H1 (cell line): ENCODE measurements at places on chromosomes 1 and 21. TPM values are rescaled to one million over a fixed set of nuclear protein-coding genes. Genes with fewer than 3 reads are reported as not detected.

COA7 gene
- total RNA-seq = 61.8 and 62.6 TPM in 2 replicates

GRCh38 chr1:116940814-116941599, 31.3 kb downstream of the PTGFRN start:
- H3K27me3 ChIP-seq = no peaks in the 10 kb centered on the region
- no peak for DNase-seq
- no peak overlapping the region for H3K4me3 ChIP-seq
- no peak overlapping the region for H3K27ac ChIP-seq

SH3D21 gene
- total RNA-seq = 8.6 and 9.8 TPM in 2 replicates

DNA sequence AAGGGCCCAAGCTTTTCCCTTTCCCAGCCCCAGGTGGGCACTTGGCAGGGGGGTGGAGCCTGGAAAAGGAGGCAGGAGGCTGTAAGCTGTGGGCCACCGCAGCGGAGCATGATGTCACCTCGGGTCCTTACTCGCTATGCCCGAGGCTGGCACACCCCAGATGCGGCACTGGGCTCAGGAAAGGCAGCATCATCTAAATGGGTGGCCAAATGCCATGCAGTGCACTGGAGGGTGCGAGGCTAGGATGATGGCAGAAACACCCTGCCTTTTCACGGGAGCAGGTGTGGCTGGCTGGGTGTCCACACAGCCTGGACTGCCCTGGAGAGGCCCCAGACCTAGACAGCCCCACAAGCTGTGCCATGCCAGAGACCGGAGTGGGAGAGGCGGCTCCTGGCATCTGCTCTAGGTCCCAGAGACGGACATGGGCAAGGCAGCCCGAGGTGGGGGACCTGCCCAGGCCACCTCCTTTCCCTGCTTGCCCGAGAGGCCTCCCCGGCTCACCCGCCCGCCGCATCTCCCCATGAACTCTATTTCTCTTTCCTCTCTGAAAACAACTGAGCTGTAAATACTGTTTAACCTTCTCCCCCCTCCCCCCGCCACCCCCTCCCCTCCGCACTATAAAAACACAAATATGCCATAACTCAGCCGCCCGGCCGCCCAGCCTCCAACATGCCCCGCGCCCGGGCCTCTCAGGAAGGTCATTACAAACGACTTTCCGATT, 124.7 kb downstream of the CASZ1 start:
- H3K4me3 ChIP-seq = no peak overlapping the region
- peaks cover 21% of the 10 kb centered on the region for H3K4me1 ChIP-seq
- H3K27me3 ChIP-seq = no peaks in the 10 kb centered on the region
- no peak for DNase-seq
- H3K36me3 ChIP-seq = no peaks in the 10 kb centered on the region

CLCA1 gene
- total RNA-seq = not detected in 2 replicates

- no peaks in the 10 kb centered on the region for H3K4me1 ChIP-seq
- no peak overlapping the region for H3K4me3 ChIP-seq
- H3K36me3 ChIP-seq = no peaks in the 10 kb centered on the region
- H3K27me3 ChIP-seq = no peaks in the 10 kb centered on the region
- no peak for DNase-seq
- no peak overlapping the region for H3K27ac ChIP-seq
Observed at GRCh38 chr1:172288581-172288980, 131.9 kb upstream of the C1orf105 start.

GRCh38 chr1:236124965-236125364, 17.4 kb upstream of the GPR137B start:
- peaks cover 10% of the 10 kb centered on the region; the same call in 1 of the 2 replicates for H3K4me1 ChIP-seq
- no peaks in the 10 kb centered on the region for H3K36me3 ChIP-seq
- H3K27ac ChIP-seq = no peak overlapping the region

DNA sequence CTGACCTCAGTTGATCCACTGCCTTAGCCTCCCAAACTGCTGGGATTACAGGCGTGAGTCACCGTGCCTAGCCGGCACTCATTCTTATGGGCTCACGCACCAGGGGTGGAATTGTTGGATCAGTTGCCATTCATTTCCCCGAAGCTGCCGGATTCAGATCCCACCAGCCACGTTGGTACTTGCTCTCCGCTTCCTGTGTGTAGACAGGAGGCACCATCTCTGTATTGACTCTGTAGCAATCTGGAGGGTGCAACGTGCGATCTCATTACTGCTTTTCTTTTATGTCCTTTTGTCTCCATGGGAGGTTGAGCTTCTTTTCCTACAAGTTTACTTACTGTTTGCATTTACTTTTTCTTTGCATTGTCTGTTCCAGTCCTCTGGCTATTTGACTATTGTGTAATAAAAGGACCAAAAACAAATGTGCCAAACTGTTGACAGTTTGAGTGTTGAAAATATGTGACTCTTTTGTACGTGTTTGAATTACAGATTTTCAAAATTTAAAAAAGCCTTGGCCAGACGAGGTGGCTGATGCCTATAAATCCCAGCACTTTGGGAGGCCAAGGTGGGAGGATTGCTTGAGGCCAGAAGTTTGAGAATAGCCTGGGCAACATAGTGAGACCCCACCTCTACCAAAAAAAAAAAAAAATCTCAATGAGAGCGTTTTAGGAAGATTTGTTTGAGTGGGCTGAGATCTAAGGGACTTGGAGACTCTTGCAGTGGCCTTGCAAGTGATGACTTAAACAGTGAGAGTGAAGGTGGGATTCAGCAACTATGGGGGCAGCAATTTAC, 39.1 kb downstream of the SPSB1 start:
- H3K36me3 ChIP-seq = no peaks in the 10 kb centered on the region
- no peaks in the 10 kb centered on the region for H3K4me1 ChIP-seq
- no peak overlapping the region for H3K4me3 ChIP-seq
- no peak overlapping the region for H3K27ac ChIP-seq

CELA3B gene
- total RNA-seq = not detected in 2 replicates

DNA sequence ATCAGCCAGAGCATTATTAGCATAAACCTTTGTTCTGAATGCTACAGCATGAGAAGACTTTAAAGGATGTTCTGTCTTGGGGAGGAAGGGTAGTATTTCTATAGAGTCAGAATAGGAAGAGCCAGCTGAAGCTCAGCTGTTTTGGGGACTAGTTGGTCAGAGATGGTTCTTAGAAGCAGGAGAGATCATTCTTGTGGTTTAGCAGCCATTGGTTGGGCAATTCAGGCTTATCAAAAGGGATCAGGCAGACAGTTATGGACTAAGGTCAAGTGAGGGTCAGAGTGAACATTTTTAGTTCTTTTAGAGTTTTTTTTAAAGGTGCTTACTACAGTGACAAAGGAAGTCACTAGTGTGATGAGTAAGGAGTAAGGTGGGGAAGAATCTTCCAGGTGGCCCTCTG, 245.5 kb downstream of the RPS6KC1 start:
- H3K27ac ChIP-seq = no peak overlapping the region
- H3K4me3 ChIP-seq = no peak overlapping the region
- DNase-seq = no peak
- no peaks in the 10 kb centered on the region for H3K4me1 ChIP-seq
- H3K27me3 ChIP-seq = no peaks in the 10 kb centered on the region

TTC39A gene
- 3.6 and 5.5 TPM in 2 replicates for total RNA-seq
